ENCODE measurements at places on chromosomes 6 and 20.

DNA sequence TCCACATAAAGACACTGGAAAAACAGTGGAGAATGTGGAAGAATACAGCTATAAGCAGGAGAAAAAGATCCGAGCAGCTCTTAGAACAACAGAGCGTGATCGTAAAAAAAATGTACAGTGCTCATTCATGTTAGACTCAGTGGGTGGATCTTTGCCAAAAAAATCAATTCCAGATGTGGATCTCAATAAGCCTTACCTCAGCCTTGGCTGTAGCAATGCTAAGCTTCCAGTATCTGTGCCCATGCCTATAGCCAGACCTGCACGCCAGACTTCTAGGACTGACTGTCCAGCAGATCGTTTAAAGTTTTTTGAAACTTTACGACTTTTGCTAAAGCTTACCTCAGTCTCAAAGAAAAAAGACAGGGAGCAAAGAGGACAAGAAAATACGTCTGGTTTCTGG, 57.1 kb downstream of the MAP3K4 start:
- no peak for DNase-seq

DNA sequence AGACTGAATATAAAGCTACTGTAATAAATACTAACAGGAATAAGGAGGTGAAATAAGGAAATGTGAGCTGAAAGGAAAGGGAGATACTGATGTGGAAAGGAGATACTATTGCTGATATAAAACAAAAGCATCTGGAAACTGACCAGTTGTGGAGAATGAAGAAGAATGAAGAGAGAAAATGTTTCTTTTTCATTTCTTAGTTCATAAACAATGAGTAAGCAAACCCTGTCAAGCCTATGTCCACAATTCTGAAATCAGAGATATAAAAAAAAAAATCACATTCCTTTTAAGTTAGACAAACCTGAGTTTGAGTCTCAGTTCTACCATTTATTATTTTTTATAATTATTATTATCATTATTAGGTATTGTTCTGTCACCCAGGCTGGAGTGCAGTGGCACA, 121.6 kb upstream of the GJE1 start:
- DNase-seq = no peak

GRCh38 chr20:52035498-52035897, 156.1 kb downstream of the ZFP64 start:
- DNase-seq = no peak

- DNase-seq = no peak
These were observed 10.1 kb upstream of the ZNF337 start for GRCh38 chr20:25706793-25707192.

- DNase-seq = no peak
These were observed 16.9 kb downstream of the ZNF217 start for GRCh38 chr20:53576586-53577318.

DNA sequence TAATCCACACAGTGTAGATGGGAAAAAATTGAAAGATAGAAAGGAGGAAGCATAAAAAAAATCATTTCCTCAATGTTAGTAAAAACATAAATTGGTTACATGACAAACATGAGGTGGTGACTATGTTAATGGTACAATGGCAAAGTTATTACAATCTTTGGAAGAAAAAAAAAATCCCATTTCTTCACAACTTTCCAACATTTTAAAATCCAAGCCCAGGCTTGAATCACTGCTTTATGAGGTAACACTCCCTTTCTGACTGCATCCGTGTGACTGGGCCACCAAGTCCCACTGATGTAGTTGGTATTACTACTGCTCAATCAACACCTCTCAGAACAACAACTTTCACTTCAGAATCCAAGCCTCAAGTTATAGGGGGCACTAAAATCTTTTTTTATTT, 160.4 kb downstream of the BTBD9 start:
- no peak for DNase-seq

GRCh38 chr6:5081182-5081581, 4.0 kb upstream of the PPP1R3G start:
- DNase-seq = no peak

All from endothelial cell (in vitro differentiated cells).